Suppressor macrophage (primary cell): ENCODE measurements at places on chromosomes 6 and 20.

DNA sequence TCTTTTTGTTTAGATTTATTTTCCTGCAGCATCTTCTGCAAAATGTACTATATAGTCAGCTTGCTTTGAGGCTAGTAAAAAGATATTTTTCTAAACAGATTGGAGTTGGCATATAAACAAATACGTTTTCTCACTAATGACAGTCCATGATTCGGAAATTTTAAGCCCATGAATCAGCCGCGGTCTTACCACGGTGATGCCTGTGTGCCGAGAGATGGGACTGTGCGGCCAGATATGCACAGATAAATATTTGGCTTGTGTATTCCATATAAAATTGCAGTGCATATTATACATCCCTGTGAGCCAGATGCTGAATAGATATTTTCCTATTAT, 3.2 kb downstream of the FOXC1 start:
- no peak for DNase-seq

DNA sequence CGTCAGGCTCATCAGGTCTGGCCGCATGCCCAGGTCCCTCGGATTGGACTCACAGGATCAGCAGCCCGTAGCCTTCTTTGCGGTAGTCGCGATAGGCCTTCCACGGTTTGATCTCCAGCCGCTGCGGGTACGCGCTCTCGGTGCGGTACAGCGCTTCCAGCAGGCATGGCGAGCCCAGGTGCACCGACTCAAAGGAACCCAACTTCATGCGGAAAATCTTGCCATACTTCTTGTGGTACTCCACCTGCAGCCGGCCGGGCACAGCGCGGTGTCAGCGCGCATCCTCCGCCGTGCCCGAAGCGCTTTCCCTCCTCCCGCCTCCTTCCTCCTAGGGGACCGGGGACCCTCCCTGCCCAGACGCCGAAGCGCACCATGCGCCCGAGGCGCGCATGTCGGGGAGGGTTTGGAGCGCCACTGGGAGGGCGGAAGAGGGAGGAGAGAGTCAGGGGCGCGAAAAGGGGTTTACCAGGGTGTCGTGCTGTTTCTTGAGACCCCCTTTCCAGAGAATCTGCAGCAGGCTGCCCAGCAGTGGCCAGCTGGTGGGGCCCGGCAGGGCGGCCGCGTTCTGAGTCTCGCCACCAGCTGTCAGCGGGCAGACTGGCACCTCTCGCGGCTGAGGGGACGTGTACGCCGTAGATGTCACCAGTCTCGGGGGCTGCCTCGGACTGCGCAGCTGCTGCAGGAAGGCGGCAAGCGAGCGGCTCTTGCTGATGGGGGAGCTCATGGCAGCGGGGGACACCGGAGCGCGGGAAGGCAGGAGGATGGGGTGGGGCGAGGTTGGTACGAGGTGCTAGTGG, 732 bp downstream of the CYP24A1 start:
- no peak for DNase-seq

- peak; percentile 16 for DNase-seq
These were observed 2.6 kb upstream of the ZBP1 start for GRCh38 chr20:57622579-57623381.

GRCh38 chr20:58359441-58359840, 29.6 kb upstream of the VAPB start:
- DNase-seq, result no peak

GRCh38 chr20:13441388-13441787, 197.3 kb downstream of the TASP1 start:
- no peak for DNase-seq

DNA sequence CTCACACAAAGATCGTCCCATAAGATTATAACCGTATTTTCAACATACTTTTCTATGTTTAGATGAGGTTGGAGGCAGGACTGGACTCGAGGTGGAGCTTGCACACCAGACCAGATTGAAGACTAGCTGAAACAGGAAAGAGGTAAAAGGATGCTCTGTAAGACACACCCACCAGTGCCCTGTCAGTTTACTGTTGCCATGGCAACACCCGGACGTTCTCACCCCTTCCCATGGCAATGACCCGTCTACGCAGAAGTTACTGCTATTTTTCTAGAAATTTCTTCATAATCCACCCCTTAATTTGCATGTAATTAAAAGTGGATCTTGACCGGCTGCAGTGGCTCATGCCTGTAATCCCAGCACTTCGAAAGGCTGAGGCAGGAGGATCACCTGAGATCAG, 13.6 kb upstream of the SRSF6 start:
- DNase-seq, result no peak

GRCh38 chr20:34876406-34877282, at the start of gene ACSS2:
Gene ACSS2, plus strand, starts transcription at chr20:34876612. Its CDS starts 34 bp downstream, at chr20:34876646.
- DNase-seq, result no peak

GRCh38 chr6:111757342-111757741, 115.9 kb downstream of the FYN start:
- no peak for DNase-seq

GRCh38 chr6:46935687-46936086, 13.9 kb upstream of the ADGRF5 start:
- DNase-seq, result no peak

GRCh38 chr6:136793363-136793762, 1.1 kb upstream of the MAP3K5 start:
- DNase-seq, result no peak

DNA sequence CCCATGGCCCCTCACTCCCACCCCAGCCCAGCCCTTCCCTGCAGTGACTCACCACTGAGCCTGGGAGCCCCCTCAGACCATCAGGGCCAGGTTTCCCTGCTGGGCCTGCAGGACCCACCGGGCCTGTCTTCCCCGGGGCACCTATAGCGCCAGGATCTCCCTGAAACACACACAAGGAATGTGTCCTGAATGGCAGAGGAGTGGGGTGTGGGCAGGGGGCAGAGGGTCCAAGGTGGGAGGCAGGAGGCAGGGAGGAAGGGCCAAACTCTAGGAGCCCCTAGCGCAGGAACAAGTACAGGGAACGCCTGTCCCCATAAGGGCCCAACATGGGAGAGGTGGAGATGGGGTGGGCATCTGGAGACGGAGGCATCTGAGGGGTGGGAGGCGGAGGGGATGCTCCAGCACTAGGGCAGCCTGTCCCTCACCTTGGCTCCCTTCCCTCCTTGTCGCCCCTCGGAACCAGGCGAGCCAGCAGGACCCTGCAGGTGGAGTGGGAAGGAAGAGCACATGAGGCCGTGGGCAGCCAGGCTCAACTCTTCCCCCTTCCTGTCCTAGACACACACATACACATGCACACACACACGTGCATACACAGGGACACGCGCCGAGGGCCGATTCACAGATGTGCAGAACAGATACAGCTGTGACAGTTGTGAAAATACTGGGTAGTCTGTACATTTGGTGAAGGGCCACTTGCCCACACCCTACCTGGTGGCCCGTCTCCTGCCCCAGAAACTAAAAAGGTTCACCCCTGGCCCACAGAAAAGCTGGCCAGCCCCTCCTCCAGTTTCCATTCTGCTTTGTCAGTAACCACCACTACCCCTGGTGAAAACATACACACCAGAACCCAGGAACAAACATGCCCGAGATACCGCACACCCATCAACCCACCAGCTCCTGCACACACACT, 24.6 kb downstream of the COL11A2 start:
- DNase-seq, result no peak

GRCh38 chr6:153063936-153064335, 61.4 kb upstream of the MTRF1L start:
- DNase-seq, result no peak

- no peak for DNase-seq
These were observed 50.3 kb downstream of the FOXA2 start for GRCh38 chr20:22533823-22534751.

- DNase-seq, result no peak
These were observed 277.0 kb downstream of the CDKAL1 start for GRCh38 chr6:20811109-20811761.

DNA sequence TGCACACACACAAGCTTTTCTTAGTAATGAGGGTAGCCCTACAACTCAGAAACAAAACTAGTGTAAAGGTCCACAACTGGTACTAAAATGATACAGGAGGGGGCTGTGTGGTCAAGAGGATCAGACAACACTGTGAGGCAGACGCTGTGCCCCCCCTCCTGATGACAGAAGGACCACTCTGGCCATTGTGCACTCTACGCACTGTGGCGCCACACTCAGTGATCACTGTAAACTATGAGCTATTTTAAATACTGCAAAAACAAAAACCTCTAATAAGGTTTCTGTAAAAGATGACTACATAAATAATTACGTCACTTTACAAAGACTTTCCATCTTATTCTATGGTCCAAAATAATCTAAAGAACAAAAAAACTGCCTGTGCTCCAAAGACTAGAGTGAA, 96.1 kb downstream of the SLC23A2 start:
- no peak for DNase-seq

- peak; percentile 96 for DNase-seq
These were observed 70.8 kb upstream of the RIPOR2 start for GRCh38 chr6:25006565-25007001.

GRCh38 chr6:17224056-17224455, 57.1 kb upstream of the RBM24 start:
- DNase-seq, result no peak

- no peak for DNase-seq
These were observed 41.3 kb downstream of the EDN1 start for GRCh38 chr6:12331474-12331873.

DNA sequence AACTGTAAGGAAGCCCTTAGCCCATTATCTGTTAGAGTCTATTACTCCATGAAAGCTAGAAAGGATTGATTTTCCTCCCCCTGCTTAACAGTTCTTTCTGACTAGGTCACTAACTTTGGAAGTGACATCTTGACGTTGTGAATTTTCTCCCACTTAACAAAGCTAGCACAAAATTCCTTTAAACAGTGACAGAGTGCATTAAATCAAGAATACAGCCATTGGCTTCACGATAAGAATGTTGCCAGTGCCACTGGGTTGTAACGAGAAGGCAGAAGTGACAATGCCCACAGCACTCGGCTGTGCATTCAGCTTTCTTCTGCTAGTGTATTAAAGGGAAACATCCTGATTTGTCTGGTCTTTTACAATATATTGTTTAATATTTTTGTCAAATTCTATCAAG, 182.7 kb upstream of the DTNBP1 start:
- DNase-seq, result no peak

GRCh38 chr20:3648951-3649350, 14.2 kb downstream of the GFRA4 start:
- no peak for DNase-seq

- DNase-seq, result no peak
These were observed 120.1 kb upstream of the CDYL start for GRCh38 chr6:4656106-4656505.

DNA sequence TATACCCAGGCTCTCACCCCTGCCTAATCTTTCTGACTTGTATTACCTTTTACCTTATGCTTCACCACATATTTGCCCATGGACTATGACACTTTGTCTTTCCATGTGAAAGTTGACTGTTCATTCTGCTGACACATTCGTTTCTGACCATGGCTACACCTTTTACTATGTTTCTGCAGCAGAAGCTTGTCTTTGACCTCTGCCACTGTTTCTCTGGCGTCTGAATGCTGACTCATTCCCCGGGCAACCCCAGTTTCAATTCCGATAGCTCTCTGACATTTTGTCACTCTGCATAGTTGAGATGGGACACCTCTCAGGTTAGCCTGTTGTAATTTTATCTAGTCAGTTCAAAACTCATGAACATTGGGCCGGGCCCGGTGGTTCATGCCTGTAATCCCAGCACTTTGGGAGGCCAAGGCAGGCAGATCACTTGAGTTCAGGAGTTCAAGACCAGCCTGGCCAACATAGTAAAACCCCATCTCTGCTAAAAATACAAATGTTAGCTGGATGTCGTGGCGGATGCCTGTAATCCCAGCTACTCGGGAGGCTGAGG, 50.7 kb downstream of the SLC26A8 start:
- DNase-seq, result peak; percentile 21

- DNase-seq, result no peak
These were observed 116.2 kb downstream of the ISM1 start for GRCh38 chr20:13337090-13337784.

- DNase-seq, result no peak
These were observed 174.5 kb downstream of the MRPL14 start for GRCh38 chr6:43952746-43953145.
